ENCODE measurements at places on chromosomes 2 and 18.
A peak's percentile ranks its signal among the peaks of the same experiment; 100 is the strongest.

DNA sequence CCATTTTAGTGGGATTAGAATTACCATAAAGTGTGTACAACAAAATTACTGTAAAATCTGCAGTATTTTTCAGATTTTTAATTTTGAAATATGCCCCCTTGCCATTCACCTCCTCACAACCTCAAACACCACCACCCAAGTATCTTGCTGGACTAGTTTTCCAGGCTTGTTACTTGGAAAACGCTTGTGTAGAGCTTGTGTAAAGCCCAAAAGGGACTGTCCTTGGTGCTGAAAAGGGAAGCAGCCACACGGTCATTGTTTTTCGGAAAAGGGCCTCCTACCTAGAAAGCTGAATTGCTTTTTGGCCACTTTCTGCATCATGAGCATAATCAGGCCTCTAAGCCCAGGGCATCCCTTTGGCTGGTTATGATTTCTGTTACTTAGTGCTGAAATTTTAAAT, 563.4 kb downstream of the LRRTM4 start:
- no peak for DNase-seq

DNA sequence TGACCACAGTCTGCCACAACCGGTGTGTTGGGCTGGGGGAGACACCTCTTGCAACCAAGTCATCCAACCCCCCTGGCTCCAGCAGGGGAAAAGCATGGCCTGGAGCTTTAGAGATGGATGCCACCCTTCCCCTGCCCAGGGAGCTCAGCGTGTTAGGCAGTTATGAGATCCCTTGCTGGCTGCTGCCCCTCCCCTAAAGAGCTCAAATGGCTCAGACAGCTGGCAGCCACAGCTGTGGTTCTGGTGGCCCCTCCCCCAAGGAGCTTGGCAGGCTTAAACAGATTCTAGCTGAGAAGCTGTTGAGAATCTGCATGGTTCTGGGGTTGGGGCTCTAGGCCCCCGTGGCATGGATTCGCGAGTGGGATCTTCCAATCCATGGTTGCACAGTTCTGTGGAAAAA, 64.7 kb downstream of the TEX51 start:
- no peak for DNase-seq

DNA sequence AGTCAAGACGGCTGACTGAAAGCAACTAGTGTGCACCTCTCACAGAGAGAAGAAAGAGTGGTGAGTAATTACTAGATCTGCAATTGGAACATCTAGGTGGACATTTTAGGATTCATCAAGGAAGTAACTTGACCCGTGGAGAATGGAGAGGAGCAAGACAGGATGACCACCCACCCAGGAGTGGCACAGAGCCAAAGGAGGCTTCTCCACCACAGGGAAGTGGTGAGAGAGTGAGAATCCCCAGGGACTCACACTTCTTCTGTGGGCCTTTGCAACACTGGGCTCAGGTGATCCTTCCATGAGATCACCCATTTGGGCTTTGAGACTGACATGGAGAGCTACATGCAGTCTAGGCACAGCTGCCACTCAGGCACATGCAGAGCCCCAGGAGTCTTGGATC, 132.8 kb upstream of the GALNT5 start:
- no peak for DNase-seq

- no peak for DNase-seq
Observed at GRCh38 chr2:162926501-162926900, 87.9 kb upstream of the KCNH7 start.

DNA sequence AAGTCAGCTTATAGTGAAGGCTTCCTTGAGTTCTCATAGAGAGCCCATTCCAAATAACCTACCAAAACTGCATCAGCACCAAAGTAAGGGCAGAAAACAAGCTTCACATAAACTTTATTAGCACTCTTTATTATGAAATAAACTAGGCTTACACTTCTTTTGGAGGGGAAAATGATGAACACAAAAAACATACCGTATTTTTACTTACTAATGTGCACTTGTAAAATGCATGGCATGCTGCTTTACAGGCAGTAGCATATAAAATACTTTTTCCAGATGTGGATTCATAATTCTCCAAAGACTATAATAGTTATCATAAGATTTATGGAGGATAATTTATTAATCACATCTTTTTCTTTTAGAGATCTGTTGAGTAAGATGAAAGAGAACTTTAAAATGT, 133.9 kb downstream of the OSR1 start:
- DNase-seq = no peak

DNA sequence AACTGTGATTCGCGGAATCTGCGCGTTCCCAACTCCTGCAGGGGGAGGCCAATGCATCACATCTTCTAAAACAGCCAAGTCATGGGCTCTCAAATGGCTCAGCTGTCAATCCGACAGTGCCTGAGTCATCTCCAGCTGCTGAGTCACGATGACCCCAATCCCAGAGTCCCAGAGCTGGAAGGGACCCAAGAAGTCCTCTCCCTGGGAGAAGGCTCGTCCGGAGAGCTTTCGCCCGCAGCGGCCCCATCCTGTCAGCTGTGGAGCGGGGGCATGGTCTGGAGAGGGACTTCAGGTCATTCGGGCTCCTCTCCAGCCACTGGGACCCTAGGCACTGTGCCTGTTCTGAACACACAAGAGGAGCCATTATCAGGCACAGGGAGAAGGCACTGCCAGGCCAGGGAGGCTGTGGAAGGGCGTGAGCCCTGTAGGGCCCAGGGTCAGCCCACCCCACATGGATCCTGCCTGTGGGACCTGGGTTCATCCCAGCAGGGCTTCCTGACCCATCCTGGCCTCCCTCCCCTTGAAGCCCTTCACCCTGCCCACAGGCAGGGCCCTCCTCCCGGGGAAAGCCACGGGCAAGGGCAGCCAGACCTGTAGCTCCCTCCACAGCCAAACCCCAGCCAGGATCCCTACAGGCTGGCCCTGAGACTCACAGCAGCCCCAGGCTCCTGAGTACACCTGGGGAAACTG, 47.6 kb upstream of the GPC1 start:
- DNase-seq = peak; percentile 14

DNA sequence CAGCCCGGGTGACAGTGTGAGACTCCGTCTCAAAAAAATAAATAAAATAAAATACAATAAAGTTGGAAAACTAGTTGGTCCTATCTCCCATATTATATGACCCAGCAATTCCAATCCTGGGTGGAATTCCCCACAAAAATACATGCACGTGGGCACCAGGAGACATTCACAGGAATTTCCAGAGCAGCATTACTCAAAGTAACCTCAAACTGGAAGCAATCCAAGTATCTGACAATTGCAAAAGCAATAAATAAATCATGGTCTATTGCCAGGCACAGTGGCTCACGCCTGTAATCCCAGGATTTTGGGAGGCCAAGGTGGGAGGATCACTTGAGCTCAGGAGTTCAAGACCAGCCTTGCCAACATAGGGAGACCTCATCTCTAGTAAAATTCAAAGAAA, 101.2 kb upstream of the MAP4K4 start:
- no peak for DNase-seq

DNA sequence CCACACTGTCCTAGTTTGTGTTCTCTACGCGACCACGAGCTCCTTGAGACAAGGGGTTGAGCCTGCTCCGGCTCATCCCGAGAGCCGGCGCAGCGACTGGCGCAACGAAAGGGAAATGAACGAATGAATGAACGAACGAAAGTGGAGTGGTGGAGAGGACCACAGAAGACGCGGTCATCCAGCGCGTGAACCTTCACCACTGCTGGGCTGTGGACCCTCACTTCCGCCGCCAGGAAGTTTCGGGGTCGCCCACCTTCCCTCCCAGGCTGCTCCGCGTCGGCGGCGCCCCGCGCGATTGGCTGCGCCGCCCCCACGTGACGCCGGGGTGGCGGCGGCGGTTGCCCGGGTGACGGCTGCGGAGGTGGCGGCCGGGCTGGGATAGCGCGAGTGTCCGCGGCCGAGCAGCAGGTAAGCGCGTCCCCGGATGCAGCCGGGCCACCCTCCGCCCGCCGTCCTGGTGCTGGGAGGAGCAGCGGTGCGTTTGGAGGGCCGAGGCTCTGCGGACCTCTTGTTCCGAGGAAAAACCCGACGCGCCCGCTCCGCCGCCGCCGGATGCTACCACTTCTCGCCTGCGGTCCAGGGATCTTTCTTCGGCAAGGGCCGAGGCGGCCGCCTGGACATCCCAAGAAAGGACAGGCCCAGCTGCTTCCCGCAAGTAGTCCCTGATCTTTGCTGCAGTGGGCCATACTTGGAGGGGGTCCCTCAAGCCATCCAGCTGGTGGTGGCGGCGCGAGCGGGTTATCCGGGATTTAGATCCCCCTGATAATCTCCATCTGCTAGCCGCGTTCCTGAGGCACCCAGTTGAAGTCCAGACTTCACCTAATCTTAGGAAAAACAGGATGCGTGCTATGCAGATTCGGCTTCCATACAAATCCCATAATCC, at the start of gene ARMC9:
ARMC9 (plus strand) TSS at position 341 of the 883 bp plus-strand sequence. CDS start 7,608 bp downstream, outside the sequence.
- DNase-seq = peak; percentile 79

GRCh38 chr2:121489911-121490583, 40.6 kb upstream of the RNU4ATAC start:
- DNase-seq = no peak

- no peak for DNase-seq
Observed at GRCh38 chr2:233056961-233057605, 3.1 kb upstream of the INPP5D start.

DNA sequence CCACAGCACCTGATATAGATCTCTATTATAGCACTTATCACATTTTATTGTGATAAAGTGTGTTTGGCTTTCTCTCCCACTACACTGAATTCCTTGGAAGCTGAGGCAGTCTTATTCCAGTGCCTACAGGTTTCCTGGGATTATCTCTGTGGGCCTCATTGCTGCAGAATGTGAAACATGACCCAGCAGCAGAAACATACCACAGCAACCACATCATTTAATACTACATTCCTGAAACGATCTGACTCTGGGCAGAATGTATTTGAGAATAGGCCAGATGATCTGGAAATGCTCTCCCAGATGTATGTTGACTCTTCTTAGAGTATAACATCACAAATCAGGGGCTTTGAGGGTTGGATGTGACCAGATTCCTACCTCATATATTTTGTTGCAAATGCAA, 323.5 kb upstream of the TANK start:
- no peak for DNase-seq

- DNase-seq = no peak
Observed at GRCh38 chr18:7332452-7332851, 101.6 kb downstream of the LRRC30 start.

DNA sequence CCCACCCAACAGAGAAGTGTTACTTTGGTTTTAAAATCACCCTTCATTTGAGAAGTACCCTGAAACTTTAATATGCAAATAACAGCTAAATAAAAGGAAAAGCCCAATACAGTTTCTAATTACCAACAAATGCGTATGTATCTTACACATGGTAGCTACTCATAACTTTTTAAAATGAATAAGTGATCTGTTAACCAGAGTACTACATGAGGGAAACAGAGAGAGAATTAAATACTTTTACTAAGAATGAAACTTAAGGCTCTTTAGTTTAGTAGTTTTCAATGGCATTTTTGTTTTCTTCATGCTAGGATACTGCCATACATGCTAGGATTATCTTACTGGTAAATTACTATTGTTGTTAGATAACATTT, 39.1 kb upstream of the NABP1 start:
- DNase-seq = no peak
